Fibroblast of skin of left quadriceps (primary cell): ENCODE measurements at places on chromosomes 2 and 18.

DNA sequence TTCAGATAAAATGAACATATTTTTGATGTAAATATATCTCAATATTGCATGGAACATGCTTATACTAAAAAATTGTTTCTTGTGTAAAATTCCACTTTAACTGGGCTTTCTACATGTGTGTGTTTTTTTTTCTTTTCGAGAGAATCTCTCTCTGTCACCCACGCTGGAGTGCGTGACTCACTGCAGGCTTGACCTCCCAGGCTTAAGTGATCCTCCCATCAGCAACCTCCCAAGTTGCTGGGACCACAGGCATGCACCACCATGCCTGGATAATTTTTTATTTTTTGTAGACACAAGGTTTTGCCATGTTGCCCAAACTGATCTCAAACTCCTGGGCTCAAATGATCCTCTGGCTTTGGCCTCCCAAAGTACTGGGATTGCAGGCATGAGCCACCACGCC, 254.6 kb downstream of the LOXHD1 start:
- DNase-seq = peak; percentile 4

GRCh38 chr18:63236406-63236805, 83.2 kb downstream of the BCL2 start:
- no peak for DNase-seq

GRCh38 chr2:16644221-16644925, 21.3 kb downstream of the CYRIA start:
- no peak for DNase-seq

DNA sequence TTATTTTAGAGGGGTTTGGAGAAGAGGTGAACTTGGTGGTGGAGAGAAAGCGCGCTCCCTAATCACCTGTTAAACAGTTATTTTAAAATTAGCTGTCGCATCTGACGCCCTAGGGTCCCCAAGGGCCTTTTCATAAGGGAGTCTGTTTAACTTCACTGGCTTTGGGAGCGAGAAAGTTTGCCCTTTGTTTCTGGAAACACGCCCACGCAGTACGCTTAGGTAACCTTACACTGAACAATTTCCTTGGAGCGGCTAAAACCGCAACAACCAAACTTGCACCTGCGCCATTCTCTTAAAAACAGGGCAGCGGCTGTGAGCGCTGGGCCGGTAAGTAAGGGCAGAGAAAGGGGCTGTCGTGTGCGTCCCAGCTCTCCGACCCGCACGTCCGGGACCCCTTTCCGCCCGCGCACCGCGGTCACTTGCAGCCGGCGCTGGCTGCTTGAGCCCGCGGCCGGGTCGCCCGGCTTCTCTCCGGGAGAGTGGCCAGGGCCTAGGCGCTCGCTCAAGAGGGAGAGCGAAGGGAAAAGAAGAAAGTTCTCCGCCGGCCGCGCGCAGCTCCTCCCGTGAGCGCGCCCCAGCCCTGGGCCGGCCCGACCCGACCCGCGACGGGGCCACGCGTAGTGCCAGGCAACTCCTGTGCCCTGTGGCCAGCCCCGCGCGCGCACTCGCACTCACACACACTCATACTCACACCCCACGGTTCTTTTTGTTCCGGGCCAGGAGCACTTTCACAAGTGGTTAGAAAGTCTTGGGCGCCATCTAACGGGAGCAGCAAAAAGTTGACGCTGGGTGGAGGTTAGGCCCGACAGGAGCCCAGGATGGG, 19.2 kb downstream of the POU3F3 start:
- peak; percentile 27 for DNase-seq
